Immature natural killer cell (primary cell): ENCODE measurements at places on chromosomes 16 and 17.

DNA sequence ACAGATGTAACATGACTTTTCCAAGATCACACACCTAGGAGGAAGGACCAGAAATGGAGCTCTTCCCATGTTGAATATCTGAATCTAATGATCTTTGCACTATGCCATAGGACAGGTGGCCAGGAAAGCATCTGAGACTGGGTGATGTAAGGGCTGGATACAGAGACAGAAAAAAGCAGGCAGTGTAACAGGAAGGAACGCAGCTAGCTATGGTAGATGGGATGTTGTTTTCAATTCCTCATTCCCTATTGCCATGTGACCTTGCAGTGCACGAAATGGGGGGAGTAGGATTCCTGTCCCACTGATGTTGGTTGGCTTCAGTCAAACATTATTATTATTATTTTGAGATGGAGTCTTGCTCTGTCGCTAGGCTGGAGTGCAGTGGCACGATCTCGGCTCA lies 3.7 kb upstream of the NPIPB15 start:
- no peak for DNase-seq

DNA sequence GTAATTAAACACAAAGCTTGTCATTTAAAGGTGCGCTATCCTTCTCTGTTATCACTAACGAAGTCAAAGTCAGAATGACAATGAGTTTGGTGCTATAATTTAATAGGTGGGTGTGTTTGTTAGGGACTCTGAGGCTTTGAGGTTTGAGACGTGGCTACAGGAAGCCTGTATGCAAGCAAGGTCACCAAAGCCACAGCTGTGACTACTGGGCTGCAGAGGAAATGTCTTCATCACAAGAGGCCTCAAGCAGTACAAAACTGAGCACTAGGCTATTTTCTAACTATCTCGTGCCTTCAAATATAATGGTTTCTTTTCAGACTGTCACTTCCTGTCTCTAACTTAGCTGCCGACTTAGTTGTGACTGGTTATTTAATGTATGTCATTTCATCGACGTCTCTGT lies 141.2 kb downstream of the AATF start:
- peak; percentile 90 for DNase-seq

DNA sequence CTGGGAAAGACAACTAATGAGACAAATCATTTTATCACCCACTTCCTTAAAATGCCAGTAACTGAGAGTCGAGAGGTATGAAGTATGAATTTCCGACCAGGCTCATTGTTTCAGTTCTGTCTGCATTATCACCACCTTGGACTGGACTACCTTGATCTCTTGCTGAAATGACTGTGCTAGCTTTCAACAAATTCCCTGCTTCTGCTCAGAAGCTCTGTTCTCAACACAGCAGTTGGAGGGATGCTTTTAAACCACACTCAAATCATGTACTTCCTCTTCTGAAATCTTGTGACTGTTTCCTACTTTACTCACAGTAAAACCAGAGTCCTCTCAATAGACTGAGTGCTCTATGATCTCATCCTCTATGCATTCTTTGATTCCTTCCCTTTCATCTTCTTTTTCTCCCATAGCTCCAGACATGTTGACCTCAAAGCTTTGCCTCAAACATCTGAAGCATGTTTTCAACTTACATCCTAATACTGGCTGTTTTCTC lies 195.8 kb downstream of the KCNJ2 start:
- DNase-seq, result no peak

DNA sequence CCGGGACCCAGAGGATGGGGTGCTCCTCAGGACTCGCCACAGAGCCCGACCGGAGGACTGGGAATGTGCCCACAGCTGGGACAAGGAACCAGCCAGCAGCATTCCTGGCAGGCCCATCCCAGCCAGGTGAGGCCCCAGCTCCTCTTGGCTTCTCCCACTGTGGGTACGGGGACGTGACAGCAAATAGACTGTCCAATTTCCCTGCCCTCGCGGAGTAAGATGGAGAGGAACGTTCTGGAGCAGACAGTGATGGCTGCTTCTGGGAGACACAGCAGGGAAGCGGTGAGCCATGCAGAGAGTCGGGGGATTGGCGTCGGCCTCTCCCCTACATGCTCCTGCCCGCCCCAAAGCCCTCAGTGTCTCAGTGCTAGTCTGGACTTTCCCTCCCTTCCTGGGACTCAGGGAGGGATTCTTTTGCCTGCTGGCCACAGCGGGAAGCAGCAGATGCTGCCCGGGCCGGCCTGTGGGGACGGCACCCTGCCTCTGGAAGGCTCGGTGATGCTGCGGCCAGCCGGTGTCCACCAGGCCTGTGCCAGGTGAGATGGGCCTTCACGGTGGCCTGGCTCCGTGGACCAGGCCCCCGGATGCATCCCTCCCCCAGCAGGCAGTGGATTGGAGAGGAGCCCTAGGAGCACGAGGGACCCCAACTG lies 89.1 kb downstream of the SEC14L1 start:
- no peak for DNase-seq

GRCh38 chr17:4599505-4600281 lies 15.4 kb downstream of the SMTNL2 start:
- no peak for DNase-seq

- DNase-seq, result no peak
Observed at GRCh38 chr16:3810198-3810664, 70.3 kb downstream of the CREBBP start.

DNA sequence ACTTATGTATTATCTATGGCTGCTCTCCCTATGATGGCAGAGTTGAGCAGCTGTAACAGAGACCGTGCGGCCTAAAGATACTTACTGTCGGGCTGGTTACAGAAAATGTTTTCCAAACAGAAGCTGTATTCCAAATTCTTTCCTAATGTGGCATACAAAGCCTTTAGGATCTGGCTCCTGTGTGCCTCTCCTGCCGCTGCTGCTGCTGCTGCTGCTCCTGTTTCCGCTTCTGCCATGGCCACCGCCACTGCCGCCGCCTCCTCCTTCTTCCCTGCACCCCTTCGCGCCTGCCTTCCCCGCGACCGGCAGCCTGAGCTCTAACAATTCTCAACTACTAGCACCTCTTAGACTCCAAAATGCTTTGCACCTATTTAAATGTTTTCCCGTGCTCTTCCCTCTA lies 263.9 kb upstream of the TBX2 start:
- no peak for DNase-seq

DNA sequence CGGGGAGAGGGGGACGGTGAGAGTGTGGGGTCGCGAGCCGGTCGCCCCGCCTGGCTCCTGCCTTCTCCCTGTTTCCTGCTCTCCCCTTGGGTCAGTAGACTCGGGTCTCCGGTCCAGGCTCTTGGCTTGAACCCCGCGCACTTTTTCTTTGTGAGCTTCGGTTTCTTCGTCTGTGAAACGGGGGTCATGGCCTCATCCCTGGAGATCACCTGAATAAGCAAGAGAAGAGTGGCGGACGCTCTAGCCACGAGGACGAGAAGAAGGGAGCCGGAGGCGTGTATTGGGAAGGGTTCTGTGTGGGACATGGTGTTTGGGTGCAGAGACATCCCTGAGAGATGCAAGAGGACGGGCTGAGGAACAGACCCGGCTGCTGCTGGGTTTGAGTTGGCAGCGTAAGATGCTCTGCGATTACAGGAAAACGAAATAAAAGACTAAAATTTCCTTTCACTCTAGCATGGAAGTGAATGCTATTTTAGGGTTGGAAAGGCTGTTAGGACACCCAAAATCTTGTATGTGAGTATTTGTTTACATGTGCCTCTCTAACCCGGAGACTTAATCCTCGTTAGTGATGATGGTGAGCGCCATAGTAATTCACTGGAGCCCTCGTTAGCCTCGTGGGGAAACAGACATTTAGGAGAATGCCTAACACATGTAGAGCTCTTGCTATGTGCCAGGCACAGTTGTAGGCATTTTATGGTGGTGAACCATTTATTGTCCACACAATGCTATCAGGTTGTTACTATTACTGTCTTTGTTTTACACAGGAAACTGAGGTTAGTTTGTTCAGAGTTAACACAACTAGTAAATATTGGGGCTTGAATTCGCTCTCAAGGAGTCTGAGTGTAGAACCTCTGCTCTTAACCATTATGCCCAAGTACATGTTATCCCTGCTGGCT lies 646 bp downstream of the KIF22 start:
- DNase-seq, result peak; percentile 29

- no peak for DNase-seq
Observed at GRCh38 chr17:17876959-17877528, 40.3 kb upstream of the SREBF1 start.

DNA sequence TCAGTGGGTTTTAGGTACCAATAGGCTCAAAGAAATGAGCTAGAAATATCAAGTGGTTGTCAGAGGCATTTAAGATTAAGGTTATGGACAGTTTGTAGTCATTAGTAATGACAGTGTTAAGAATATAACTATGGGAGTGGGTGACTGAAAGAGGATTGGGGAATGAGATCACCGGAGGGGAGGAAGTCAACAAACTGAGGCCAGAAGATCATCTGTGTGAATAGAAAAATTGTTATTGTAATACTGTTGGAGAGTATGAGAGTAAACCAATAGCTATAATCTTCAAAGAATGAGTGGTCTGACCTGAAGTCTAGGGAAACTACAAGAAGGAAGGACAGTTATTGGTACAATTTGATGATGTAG lies 197.1 kb downstream of the TANC2 start:
- DNase-seq, result no peak

- DNase-seq, result no peak
Observed at GRCh38 chr16:78638371-78638770, 538.9 kb downstream of the WWOX start.

- DNase-seq, result no peak
Observed at GRCh38 chr17:45791041-45791582, 7.0 kb downstream of the CRHR1 start.

DNA sequence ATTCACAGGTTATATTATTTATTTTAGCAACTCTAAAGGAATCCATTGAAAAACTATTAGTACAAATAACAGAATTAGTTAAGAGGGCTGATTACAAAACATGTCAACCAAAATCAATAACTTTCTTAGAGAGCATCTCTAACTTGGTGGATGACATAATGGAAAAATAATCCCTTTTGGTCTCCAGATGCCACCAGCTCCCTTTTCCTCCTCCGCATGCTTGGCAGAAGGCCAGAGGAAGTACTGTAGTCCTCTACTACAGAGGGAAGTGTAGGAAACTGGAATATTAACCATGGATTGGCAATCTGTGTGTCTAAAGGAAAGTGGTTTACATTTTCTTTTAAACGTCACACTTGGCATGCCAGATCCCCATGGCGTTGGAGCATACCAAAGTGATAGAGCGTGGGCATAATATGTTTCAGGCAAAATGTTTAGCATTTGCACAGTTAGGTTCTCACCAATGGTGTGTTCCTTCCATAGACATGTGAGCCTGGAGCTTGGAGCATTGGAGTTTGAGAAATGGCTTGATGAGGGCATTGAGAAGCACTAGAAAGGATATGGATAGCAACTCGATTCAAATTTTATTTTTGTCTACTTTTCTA lies 106.3 kb downstream of the PRKCB start:
- DNase-seq, result no peak

GRCh38 chr17:72053449-72053848 lies 67.4 kb upstream of the SOX9 start:
- no peak for DNase-seq

DNA sequence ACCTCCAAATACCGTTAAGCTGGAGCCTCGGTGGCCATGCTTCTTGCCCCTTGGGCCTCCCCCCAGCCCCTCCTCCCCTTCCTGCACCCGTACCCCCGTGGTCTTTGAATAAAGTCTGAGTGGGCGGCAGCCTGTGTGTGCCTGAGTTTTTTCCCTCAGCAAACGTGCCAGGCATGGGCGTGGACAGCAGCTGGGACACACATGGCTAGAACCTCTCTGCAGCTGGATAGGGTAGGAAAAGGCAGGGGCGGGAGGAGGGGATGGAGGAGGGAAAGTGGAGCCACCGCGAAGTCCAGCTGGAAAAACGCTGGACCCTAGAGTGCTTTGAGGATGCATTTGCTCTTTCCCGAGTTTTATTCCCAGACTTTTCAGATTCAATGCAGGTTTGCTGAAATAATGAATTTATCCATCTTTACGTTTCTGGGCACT lies 928 bp downstream of the HBA1 start:
- no peak for DNase-seq

DNA sequence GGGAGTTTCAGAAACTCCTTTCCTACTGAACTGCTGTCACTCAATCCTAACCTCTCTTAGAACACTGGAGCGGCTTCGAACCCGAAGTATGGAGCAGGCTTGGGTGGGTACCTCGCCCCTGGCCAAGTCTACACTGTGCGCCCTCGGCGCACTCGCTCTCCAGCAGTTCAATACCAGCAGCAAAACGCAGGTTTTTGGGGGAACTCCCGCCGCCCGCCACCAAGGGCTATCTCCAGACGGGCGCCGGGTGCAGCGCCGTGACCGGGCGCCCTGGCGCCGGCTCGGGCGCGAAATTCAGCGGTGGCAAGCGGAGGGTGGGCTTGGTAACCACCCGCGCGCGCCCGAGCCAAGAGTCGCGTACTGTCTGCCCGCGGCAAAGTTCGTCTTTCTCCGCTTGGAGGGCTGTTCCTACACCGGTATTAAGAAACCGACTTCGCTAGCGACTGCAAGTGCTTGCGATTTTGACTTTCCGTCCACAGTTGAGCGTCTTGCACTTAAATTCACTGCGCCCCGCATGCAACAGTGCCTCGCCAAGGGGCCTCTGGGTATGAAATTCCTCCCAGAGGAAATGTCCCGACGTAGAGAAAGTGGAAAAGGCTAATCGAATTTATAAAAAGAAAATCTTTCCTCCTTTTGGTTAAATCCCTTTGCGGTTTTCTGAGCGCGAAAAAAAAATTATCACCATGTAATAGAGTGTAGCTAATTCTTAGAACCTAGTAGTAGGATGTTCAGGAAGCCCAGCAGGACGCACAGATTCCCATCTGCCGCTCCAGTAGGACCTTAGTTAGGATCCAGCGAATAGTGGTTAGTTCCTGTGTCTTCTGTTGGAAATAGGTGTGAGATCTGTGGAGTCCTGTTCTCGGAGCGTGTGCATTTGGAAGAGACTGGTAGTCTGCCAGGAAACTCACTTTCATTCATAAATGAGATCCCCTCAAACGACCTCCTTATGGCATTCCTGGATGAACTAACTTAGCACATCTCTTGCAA lies 5.0 kb upstream of the SALL1 start:
- DNase-seq, result no peak

- DNase-seq, result no peak
Observed at GRCh38 chr16:66088681-66089080, 277.8 kb upstream of the CDH5 start.

GRCh38 chr17:34993031-34993430 lies 12.7 kb downstream of the LIG3 start:
- DNase-seq, result no peak

DNA sequence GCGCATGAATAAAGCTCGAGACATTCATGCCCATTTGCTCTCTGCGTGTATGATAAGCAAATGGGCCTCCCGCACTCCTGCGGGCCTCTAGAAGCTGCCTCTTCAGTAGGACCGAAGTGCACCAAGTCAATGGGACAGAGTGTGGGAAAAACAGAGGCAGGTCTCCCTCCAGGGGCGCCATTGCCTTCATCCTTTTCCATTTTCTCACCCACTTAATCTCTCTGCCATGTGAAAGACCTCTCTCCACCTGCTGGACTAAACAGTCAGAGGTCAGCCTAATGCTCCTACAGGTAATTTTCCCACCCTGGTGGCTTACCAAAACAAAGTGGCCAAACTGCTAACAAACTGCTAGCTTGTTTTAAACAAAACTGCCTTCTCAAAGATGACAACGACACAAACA lies 210.9 kb downstream of the ZFHX3 start:
- no peak for DNase-seq
